Left kidney (tissue), 8 donors: ENCODE measurements at places on chromosomes 1 and 21. TPM values are rescaled to one million over a fixed set of nuclear protein-coding genes. Genes with fewer than 3 reads are reported as not detected.
A peak's percentile ranks its signal among the peaks of the same experiment; 100 is the strongest.

Gene BMP8A
- 0.53 TPM for polyA plus RNA-seq

Gene ZMPSTE24
- 61.2 TPM for polyA plus RNA-seq

Gene RGS4
- polyA plus RNA-seq, result 11.0 TPM

GRCh38 chr21:41776778-41777177, 9.9 kb upstream of the RIPK4 start:
- no peak for DNase-seq

GRCh38 chr1:43648876-43649477, 972 bp upstream of the KDM4A start:
- DNase-seq, result no peak

DNA sequence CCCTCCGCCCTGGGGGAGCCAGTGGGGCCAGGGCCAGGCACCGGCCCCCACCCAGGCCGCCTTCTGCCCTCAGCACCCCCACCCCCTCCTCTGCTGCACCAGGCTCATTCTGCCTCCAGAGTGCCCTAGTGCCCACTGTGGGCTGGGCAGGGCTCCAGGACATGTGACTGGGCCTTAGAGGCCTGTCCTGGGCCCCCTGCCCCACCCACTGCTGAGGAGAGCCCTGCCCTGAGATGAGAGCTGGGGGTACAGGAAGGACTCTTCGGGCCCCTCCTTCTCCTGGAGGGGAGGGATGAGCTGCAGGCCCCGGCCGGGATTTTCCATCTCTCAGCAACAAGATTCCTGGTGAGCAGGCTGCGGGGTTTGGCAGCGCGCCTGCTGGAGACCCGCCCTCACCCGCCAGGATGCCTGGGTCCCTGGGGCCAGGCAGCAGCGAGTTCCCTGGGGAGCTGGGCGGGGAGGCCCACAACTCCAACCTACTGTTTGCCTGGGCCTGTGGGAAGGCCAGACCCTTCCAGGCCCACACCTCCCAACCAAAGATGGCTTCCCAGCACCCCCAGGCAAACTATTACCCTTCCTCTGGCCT, 14.0 kb downstream of the AHDC1 start:
- DNase-seq, result no peak

GRCh38 chr21:45935628-45936027, 45.9 kb upstream of the COL6A1 start:
- no peak for DNase-seq

DNA sequence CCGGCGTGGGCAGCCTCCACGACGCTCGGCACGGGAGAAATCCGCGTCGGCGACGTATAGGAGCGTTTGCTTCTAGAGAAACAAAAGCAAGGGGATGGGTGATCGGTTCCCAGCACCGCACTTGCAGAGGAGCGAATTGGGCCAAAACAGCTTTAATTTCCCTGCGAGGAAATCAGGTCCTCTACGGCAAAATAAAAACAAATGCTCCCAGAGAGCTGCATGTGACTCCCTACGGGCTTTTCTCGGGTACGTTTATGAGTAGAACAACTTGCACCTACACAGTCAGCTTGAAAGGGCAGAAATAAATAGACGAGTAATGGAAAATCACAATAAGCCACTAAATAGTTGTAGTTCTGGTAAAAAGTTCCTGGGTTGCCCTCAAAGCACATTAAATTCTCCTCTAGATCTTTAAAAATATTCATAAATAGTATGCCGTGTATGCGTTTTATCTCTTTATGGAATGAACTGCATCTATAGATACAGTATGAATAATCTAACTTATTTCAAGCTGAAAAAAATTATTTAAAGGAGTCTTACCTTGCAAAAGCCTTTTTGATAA, 1.2 kb downstream of the NHLH2 start:
- DNase-seq, result peak; percentile 17
